ENCODE measurements at places on chromosomes 13 and 19. TPM values are rescaled to one million over a fixed set of nuclear protein-coding genes. Genes with fewer than 3 reads are reported as not detected.

GRCh38 chr19:6362351-6362801 lies 1.0 kb downstream of the CLPP start:
- H3K27me3 ChIP-seq, result no peaks in the 10 kb centered on the region
- H3K27ac ChIP-seq, result peak overlapping the region; percentile 55
- H3K4me3 ChIP-seq, result peak overlapping the region; percentile 92

DNA sequence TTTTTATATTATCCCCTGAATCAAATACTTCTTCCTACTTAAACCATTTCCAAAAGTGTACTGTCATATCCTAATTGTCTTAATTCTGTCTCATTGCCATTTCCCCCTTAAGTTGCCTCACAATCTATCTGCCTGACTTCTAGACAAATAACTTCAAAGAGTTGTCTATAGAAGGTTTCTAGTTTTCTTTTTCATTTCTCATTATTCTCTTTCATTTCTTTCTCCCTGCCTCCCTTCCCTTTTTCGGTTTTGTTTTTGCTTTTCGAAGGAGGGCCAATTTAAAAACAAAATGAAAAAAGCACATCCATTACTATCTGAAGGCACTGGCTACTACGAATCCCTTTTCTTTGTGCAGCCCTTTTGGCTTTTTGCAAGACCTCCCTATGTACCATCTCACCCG lies 367.2 kb downstream of the DNAJC15 start:
- H3K36me3 ChIP-seq, result no peaks in the 10 kb centered on the region
- no peak overlapping the region for H3K4me3 ChIP-seq
- no peaks in the 10 kb centered on the region for H3K27me3 ChIP-seq
- no peaks in the 10 kb centered on the region for H3K4me1 ChIP-seq
- no peak for DNase-seq

The CHST8 gene
- total RNA-seq, result not detected

DNA sequence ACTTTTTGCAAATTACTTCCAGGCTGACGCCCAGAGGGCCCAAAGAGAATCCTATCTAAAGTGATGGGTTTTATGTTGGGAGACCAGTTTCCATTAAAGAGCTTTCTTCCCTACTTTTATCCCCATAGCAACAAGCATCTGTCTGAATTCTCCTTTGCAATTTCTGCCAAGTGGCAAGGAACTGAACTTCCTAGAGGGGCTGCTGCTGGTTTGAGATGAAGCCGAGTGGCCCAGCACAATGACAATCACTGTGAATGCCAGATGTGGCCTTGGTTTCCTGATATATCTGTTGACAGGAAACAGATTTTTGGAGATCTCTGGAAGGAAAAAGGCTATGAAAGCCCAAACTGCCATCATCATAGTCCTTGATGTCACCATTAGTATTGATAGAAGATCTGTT lies 198.6 kb downstream of the OXGR1 start:
- DNase-seq, result no peak
- no peak overlapping the region for H3K4me3 ChIP-seq
- H3K27ac ChIP-seq, result no peak overlapping the region
- H3K4me1 ChIP-seq, result no peaks in the 10 kb centered on the region
- no peaks in the 10 kb centered on the region for H3K36me3 ChIP-seq

GRCh38 chr19:36151144-36152018 lies 866 bp downstream of the COX7A1 start:
- no peak for DNase-seq
- no peaks in the 10 kb centered on the region for H3K36me3 ChIP-seq
- no peaks in the 10 kb centered on the region for H3K27me3 ChIP-seq
- no peak overlapping the region for H3K4me3 ChIP-seq
- no peaks in the 10 kb centered on the region for H3K4me1 ChIP-seq
- no peak overlapping the region for H3K27ac ChIP-seq

DNA sequence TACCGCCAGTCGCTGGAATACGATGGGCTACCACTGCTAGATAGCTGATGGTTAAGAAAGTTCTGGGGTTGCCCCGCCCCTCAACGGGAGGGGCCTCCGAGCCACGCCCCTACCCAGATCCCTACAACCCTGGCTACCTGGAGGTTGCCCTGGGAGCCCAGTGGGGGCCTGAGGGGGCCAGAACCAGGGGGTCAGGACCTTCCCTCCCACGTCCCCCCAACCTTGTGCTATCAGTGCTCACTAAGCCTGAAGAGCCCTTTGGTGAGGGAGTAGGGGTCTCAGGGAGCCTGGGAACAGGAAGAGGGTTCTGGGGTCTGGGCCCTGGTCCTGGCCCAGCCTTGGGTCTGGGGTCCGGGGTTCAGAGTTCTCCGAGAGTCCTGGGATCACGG lies 8.9 kb downstream of the OCEL1 start:
- H3K27me3 ChIP-seq, result no peaks in the 10 kb centered on the region
- peaks cover 20% of the 10 kb centered on the region for H3K4me1 ChIP-seq
- peak overlapping the region; percentile 73 for H3K4me3 ChIP-seq
- H3K36me3 ChIP-seq, result no peaks in the 10 kb centered on the region
- DNase-seq, result peak; percentile 87

- no peaks in the 10 kb centered on the region for H3K27me3 ChIP-seq
- H3K36me3 ChIP-seq, result no peaks in the 10 kb centered on the region
- H3K27ac ChIP-seq, result no peak overlapping the region
- no peaks in the 10 kb centered on the region for H3K4me1 ChIP-seq
Observed at GRCh38 chr19:8640402-8641004, 10.1 kb downstream of the NFILZ start.

The DAZAP1 gene
- total RNA-seq, result 244 TPM

DNA sequence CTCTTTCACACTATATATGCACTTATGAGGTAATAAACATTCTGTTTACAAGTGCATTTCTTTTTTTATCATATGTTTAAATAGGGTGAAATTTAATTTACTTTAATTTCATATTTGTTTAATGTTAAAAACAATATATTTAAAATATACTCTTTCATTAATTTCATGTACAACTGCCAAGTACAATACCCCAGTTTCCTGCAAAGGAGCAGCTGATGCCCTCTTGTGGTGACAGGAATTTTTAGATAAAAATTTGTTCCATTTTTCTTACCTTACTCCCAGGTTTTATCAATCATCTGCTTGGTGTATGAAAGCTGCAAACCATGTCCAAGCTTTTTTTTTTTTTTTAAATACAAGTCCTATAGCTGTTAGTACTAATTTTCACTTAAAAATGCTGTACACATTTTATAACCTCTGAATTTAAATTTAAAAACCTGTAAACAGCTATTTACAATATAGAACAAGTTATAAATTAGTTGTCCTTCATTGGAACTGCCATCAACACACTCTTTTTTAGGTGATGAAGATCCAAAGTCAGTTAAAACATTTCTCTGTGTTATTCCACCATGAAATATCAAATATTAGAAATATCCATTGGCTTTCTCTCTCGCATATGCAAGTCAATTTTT lies 4.9 kb downstream of the PCDH20 start:
- no peak overlapping the region for H3K27ac ChIP-seq
- H3K4me1 ChIP-seq, result no peaks in the 10 kb centered on the region
- no peak overlapping the region for H3K4me3 ChIP-seq
- H3K27me3 ChIP-seq, result no peaks in the 10 kb centered on the region
- no peaks in the 10 kb centered on the region for H3K36me3 ChIP-seq
- DNase-seq, result peak; percentile 71

DNA sequence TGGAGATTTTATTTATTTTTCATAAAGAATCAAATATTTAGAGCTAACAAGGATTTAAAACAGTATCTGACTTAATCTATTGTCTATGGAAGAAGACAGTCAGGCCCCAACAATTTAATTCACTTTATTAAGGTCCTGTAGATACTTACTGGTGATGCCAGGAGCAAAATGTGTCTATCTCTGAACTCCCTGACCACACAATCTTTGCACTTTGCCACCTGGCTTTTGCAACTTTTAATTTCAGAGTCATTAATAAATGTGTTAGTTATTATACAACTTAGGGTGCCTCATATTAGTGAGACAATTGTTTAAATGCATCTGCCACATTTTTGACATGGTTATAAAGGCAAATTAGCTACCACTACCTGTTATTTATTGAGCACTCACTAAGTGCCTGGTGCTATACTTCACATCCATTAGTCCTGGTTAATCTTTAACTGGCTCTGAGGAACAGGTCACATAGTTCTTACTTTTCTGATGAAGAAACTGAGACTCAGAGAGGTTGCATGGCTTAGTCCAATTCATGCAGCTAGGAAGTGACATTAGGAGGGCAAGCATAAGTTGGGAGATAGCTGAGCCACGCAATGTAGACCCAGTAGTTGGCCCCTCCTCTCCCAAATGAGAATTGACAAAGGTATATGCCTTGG lies 297.9 kb downstream of the DCT start:
- no peak overlapping the region for H3K27ac ChIP-seq
- no peak overlapping the region for H3K4me3 ChIP-seq
- H3K27me3 ChIP-seq, result no peaks in the 10 kb centered on the region
- no peaks in the 10 kb centered on the region for H3K36me3 ChIP-seq

DNA sequence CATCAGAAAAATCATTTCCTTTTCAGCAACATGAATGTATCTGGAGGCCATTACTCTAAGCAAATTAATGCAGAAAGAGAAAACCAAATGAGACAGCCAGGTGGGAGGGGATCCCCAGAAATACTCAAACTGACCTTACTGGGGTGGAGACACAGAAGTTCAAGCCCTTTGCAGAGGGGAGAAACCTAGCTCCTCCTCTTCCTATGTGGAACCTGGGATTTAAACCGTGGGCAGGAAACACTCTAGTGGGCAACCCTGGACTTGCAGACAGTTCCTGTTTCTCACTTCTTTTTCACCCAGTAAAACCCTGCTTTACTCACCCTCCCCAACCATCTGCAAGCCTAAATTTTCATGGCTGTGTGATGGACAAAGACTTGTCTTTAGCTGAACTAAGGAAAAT lies 61.3 kb downstream of the SLITRK6 start:
- H3K36me3 ChIP-seq, result no peaks in the 10 kb centered on the region
- DNase-seq, result no peak
- no peaks in the 10 kb centered on the region for H3K27me3 ChIP-seq
- no peak overlapping the region for H3K27ac ChIP-seq
- H3K4me3 ChIP-seq, result no peak overlapping the region
- H3K4me1 ChIP-seq, result no peaks in the 10 kb centered on the region

GRCh38 chr19:45243144-45243732 lies 2.0 kb downstream of the EXOC3L2 start:
- DNase-seq, result no peak
- no peaks in the 10 kb centered on the region for H3K4me1 ChIP-seq
- H3K36me3 ChIP-seq, result no peaks in the 10 kb centered on the region

The MRPL57 gene
- total RNA-seq, result 35.2 TPM

DNA sequence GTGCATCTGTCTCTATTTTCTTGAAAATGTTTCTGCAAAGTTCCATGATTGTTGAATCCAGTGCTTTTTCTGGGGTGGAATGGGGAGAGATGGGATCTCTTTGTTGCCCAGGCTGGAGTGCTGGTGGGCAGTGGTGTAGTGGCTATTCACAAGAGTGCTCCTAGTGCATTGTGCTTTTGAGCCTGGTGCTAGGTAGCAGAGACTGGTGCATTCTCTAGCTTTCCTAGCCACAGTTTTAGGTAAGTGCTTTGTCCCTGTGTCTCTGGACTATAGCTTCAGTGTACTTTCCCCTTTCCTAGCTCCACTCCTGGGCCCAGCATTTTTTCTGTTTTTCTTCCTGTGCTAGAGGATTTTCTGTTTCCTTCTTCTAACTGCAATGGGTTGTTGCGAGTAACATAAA lies 825.6 kb downstream of the SLITRK6 start:
- H3K36me3 ChIP-seq, result no peaks in the 10 kb centered on the region
- H3K27me3 ChIP-seq, result no peaks in the 10 kb centered on the region
- peaks cover 11% of the 10 kb centered on the region for H3K4me1 ChIP-seq
- H3K4me3 ChIP-seq, result no peak overlapping the region

The KLF1 gene
- not detected for total RNA-seq

DNA sequence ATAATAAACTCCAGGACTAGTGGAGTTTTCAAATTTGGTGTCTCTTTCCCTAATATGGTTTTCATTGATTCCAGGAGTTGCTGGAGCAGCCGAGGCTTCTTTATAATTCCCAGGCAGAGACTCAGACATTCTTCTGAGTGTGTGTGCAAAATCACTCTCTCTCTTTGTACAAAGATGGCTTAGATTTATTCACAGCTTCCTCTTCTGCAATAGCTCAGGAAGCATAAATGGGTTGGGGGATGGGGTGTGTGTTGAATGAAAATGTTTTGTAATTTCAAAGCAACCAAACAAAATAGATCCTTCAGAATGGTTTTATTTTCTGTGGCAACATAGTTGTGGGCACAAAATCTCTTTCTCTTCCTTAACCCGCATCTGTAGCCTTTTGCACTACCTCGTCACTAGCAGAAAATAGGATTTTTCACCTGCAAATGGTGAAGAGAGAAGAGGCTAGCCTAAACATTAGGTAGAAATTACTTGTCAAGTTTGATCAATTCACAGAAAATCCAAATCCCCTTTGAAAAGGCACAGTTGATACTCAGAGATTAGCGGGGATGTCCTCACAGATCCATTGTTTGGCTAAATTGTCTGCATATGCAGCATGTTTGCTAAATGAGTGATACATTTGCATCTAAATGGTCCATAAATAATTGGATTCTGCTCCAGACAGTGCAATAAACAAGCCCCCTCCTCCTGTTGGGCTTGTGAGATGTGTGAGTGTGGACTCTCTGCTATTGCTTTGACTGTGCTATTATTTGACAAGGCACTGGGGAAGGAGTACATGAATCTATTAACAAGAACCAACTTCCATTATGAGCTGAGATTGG lies 66.7 kb downstream of the CBY2 start:
- no peak overlapping the region for H3K27ac ChIP-seq
- DNase-seq, result no peak
- no peaks in the 10 kb centered on the region for H3K27me3 ChIP-seq
- no peaks in the 10 kb centered on the region for H3K36me3 ChIP-seq

The OXGR1 gene
- not detected for total RNA-seq

The CYP2F1 gene
- total RNA-seq, result not detected

DNA sequence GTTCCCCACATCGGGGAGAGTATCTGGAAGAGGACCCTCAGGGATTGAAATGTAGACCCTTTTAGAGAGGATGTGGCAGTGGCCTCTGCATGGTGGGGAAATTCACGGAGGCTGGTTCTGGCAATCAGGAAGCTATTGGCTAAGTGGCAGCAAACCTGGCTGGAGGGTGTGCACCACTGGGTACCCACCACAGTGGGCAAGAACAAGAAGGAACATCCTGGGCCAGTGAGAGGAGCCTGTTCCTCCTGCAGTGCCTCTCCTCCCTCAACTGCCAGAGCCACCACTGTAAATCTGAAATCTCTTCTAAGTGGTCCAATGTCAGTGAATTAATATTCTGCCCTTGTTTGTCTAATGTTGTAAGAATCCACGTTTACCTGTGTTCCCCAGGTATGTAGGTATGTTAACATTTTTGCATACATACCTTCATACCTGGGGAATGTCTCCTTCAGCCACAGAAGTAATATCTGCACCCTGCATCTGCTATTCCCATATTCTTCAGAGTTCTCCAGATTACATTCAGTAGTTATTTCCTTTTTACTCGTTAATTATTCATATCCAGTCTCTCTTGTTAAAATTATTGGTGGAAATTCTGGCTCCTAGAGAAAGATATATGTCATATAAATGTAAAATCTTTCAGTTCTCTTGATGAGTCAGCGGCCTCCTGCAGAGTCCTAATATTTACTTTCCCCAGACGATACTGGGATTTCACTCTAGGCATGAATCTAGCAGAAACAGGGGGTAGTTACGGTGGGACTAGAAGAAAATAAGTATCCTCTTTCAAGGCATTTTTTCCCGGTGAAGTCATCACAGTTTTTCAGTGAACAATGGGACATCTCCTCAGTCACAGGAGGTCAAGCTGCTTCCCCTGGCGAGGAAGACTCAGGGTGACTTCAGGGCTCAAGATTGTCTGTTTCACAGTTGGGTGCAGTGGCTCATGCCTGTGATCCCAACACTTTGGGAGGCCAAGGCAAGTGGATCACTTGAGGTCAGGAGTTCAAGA lies 148.3 kb downstream of the MYO16 start:
- no peak overlapping the region for H3K4me3 ChIP-seq
- H3K27me3 ChIP-seq, result no peaks in the 10 kb centered on the region
- H3K36me3 ChIP-seq, result no peaks in the 10 kb centered on the region
- H3K27ac ChIP-seq, result no peak overlapping the region
- no peaks in the 10 kb centered on the region for H3K4me1 ChIP-seq

The OVOL3 gene
- total RNA-seq, result 1.6 TPM

Data from Karpas-422 (cell line).